ENCODE measurements at places on chromosomes 7 and 10. TPM values are rescaled to one million over a fixed set of nuclear protein-coding genes. Genes with fewer than 3 reads are reported as not detected.

MEIG1 gene
- total RNA-seq: not detected

ZC3HAV1L gene
- total RNA-seq: 5.8 TPM

KIAA1549 gene
- total RNA-seq: 40.2 TPM

ASB15 gene
- not detected for total RNA-seq

HDAC9 gene
- total RNA-seq: 94.8 TPM

AEBP1 gene
- total RNA-seq: 35.4 TPM

SH2D4B gene
- 0.12 TPM for total RNA-seq

TMEM178B gene
- total RNA-seq: 49.8 TPM

ANKRD2 gene
- total RNA-seq: not detected

TMEM130 gene
- 7.8 TPM for total RNA-seq

RPEL1 gene
- not detected for total RNA-seq

CXCL12 gene
- total RNA-seq: 2.2 TPM

DTX2 gene
- 23.3 TPM for total RNA-seq

MSMB gene
- not detected for total RNA-seq

PRSS2 gene
- not detected for total RNA-seq

ASAH2B gene
- total RNA-seq: 15.5 TPM

NEURL1 gene
- 3.1 TPM for total RNA-seq

TCF7L2 gene
- total RNA-seq: 5.0 TPM

TMEM254 gene
- total RNA-seq: 13.5 TPM

TRIM74 gene
- 2.9 TPM for total RNA-seq

FRMPD2 gene
- total RNA-seq: 1.6 TPM

NPSR1 gene
- not detected for total RNA-seq

ADCY1 gene
- 51.9 TPM for total RNA-seq

ADAM22 gene
- total RNA-seq: 91.9 TPM

CDNF gene
- total RNA-seq: 2.2 TPM

MAT1A gene
- not detected for total RNA-seq

SAMD9L gene
- not detected for total RNA-seq

RELN gene
- 5.7 TPM for total RNA-seq

JMJD1C gene
- 110 TPM for total RNA-seq

Data from glutamatergic neuron (in vitro differentiated cells).